Caudate nucleus (tissue), 63 donors: ENCODE measurements at places on chromosomes 1 and 21.

- DNase-seq: no peak
These were observed 28.7 kb upstream of the DISP1 start for GRCh38 chr1:222786121-222786520.

GRCh38 chr21:44492567-44493385 is 37.5 kb downstream of the LRRC3 start:
- DNase-seq: no peak

- no peak for DNase-seq
These were observed 1.8 kb downstream of the PTTG1IP start for GRCh38 chr21:44871576-44872269.

- no peak for DNase-seq
These were observed 244.2 kb downstream of the LMO4 start for GRCh38 chr1:87572891-87573290.

DNA sequence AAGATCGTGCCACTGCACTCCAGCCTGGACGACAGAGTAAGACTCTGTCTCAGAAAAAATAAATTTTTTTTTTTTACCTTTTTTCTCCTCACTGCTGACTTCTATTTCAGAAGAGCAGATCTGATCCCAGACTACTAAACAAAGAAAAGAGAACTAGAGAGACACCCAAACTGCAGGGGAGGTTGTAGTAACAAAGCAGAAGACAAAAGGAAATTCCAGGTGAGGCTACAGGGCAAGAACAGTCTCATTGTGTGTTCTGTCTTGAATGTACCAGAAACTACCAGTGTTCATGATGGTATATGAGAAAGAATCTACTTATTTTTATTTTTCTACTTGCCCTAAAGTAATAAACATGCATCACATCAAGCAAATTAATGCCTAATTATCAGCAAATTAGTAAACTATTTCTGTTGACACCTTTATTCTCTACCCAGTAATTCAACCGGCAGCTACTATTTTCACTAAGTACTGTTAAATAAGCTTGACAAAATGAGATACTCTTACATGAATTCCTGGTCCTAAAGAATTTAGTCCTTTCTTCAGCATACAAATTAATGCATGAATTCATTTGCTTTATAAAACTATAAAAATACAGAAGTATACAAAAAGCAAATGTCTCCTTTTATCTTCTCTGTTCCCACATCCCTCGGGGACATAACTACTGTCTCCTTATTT is 40.6 kb downstream of the ARID4B start:
- DNase-seq: no peak

DNA sequence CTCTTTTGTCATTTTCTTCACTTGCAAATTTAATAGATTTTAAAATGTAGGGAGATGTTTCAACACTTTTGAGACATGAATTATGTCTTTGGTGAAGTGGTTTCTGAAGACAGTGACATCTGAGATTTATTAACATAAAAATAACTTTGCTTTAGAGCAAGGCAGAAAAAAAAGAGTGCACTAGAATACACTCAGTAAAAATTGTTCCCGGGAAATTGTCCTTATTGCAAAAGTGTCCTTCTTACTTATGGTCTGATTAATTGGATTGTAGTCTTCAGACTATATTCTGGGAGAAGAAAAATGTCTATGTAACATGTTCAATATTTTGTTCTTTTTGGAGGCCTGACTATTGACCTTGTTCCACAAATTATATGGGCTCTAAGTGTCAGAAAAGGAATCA is 468.5 kb downstream of the NCAM2 start:
- DNase-seq: no peak

DNA sequence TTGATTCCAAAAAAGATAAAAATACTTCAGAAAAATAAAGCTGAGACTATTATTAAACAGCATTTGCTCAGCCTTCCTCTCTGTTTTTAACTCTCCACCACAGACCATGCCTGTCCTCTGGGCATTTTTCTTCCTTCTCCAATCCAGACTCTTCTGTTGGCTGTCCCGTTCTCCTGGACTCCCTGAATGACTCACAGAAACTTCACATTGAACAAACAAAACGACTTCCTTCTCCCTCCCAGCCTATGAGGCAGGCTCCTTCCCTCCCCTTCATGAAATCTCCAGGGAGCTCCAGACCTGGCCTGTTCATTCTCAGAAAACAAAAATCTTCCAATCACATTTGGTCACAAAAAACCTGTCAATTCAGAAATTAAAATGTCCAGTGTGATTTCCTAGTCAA is 421.3 kb downstream of the NPHP4 start:
- no peak for DNase-seq

GRCh38 chr1:198499588-198499987 is 40.9 kb downstream of the ATP6V1G3 start:
- no peak for DNase-seq

- DNase-seq: no peak
These were observed 100.8 kb downstream of the DMRTB1 start for GRCh38 chr1:53559854-53560580.

DNA sequence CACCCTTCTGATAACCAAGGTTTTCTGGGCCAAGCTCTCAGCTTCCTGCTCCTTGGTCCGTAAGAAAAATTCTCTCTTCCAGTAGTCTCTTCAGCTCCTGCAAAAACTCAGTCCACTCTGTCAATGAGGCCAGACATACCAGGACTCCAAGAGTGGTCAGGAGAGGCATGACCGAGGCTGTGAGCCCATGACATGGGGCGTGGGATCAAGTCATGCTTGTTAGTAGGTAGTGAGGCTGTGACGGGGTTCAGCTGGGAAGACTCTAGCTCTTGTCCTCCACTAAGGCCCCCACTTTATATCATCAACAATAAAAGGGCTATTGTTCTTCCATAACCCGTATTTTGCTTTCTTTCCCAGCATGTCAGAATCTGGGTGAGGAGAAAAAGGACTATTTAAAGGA is 10.1 kb upstream of the HCRTR1 start:
- no peak for DNase-seq

- no peak for DNase-seq
These were observed 104.5 kb downstream of the KCNJ6 start for GRCh38 chr21:37811711-37812110.

GRCh38 chr21:15437883-15438282 is 291.9 kb upstream of the USP25 start:
- no peak for DNase-seq

DNA sequence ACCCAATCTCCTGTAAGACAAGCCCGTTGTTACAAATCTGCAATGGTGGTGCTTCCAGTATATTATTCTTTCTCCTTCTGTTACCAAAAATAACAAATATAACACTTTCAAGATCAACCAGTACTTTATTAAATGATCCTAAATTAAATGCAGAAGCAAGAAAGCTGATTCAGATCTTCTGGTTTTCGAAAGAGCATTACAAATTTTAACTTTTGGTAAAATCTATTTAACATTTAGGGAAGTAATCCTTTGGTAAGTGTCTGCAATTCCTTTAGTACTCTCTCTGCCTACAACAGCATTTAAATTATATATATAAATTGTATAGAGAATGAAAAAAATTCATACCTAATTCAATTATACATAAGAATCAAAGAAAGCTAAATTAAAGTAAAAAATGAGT is 198.6 kb upstream of the HMCN1 start:
- DNase-seq: no peak

- DNase-seq: no peak
These were observed 366.3 kb downstream of the HHAT start for GRCh38 chr1:210695026-210695425.

DNA sequence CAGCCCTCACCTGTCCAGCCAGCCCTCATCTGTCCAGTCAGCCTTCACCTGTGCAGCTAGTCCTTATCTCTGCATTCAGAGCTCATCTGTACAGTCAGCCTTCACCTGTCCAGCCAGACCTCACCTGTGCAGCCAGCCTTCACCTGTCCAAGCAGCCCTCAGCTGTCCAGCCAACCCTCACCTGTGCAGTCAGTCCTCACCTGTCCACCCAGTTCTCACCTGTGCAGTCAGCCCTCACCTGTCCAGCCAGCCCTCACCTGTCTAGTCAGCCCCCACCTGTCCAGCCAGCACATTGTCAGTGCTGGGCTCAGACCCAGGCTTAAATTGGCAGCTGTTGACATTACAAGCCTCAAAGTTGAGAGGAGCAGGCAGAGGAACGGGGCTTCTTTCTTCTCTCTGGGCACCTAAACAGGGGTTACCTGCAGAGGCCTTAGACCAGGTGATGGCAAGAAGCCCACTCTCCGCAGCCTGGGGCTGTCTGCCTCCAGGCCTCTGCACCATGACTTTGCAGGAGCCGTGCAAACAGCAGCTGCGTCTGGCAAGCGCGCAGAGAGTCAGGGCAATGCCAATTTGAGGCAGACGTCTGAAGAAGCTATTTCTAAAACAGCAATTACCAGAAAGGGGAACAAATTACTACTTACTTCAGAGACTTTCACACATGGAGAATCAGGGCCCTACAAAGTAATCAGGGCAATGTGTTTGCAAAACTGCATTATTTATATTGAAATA is 506.1 kb downstream of the NPHP4 start:
- no peak for DNase-seq

- no peak for DNase-seq
These were observed 240.9 kb downstream of the KIF26B start for GRCh38 chr1:245395680-245396079.

GRCh38 chr1:170436928-170437327 is 95.0 kb upstream of the GORAB start:
- DNase-seq: no peak

DNA sequence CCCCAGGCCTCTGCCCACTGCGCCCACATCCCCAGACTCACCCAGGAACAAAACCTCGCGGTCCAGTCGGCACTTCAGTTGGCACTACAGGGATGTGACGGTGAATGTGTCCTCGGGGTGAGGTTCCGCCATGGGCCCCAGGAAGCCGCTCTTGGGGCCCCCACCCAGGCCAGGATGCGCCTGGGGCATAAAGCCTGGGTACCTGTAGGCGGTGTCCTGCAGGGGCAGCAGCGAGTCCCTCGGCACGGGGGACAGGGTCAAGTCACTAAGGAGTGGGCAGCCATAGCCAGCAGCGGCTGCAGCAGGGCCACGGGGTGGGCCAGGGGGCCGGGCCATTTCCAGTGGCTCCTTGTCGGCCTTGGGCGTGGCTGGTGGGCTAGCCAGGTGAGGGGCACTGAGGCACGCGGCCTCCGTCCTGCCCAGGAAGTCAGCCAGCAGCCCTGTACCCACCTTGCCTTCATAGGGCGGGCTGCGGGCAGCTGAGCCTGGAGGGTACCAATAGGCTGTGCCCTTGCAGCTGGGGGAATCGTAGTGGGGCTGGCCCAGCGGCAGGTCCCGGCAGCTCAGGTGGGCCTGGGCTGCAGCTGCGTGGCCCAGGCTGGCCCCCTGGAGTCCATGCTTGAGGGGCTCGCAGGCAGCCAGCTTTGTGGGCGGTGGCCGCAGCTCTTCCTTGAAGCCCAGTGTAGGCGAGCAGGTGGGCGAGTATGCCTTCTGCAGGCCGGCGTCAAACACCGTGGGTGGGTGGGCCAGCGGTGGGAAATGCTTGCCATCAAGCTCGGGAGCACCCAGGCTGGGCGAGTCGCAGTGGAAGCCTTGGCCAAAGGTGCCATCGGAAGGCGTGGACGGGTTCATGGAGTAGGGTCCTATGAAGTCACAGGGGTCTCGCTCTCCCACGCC is 56.5 kb downstream of the AHDC1 start:
- no peak for DNase-seq

DNA sequence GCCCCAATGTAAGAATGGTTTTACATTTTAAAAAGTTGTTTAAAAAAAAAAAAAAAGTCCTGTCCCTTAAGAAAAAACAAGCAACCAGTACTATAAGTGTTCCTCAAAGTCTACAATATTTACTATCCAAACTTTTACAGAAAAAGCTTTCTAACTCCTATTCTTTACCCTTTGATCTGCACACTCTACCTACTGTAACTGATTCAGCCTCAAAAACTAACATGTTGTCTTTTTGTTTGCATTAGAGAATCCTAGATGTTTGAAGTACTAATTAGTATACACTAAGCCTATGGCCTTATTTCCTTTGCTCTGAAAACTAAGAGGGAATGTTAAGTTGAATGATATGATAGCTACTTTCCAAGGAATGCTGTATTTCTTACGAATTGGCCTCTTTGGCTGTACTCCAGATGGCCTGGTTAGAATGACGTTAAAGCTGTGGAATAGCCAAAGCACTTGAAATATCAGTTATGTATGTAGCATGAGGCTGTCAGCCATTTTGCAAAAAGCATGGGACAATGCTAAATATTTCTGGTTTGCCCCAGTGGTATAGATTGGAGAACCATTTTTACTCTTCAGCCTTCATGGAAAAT is 234.8 kb downstream of the GPR52 start:
- no peak for DNase-seq

DNA sequence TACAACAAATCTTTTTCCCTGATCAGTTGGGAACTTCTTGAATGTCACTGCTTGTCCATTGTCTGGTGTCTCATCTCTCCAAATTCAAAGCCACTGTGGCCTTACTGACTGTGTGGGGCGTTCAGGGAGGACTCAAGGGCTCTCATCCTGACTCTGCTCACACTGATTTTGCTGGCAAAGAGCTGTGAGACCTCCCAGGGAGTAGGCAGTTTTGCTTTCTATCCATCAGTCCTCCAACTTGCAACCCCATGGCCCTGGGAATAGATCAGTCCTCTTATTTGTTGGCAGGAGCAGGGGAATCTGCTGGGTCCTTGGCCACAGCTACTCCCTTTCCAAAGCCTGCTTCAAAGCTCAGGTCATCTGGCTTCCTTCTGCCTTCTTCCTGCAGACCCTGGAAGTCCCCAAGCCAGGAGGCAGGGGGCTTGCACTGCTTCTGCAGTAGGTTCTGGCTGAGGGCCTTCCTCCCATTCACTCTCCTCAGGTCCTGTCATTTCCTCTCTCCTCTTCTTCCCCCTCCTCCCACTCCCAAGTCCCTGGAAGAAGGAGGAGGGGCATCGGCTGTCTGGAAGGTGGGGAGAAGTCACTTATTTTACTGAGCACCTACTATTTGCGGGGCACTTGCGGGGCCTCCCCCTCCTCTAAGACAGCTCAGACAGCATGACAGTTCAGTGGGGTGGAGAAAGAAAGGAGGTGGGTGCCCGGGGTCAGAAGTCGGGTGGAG is 876 bp upstream of the NAV1 start:
- no peak for DNase-seq

- no peak for DNase-seq
These were observed 10.4 kb upstream of the PPT1 start for GRCh38 chr1:40107290-40107959.

- DNase-seq: no peak
These were observed 355.8 kb upstream of the LYPLAL1 start for GRCh38 chr1:218817691-218818465.

DNA sequence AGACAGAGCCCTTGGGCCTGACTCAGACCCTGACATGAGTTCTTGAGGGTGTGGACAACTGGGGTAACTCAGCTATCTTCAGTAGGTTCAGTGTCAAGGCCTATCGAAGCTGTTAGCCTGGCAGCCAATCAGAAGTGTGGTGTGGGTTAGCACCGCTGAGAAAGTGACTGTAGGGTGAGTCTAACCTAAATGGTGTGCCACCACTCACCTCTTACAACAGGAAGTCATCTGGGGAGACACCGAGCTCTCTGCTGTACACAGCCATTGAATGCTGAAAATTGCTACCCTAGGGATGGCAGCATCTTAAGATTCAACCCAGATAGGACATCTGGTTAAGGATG is 44.6 kb downstream of the RASSF5 start:
- no peak for DNase-seq

- no peak for DNase-seq
These were observed 70.2 kb downstream of the ESRRG start for GRCh38 chr1:216653001-216653400.

DNA sequence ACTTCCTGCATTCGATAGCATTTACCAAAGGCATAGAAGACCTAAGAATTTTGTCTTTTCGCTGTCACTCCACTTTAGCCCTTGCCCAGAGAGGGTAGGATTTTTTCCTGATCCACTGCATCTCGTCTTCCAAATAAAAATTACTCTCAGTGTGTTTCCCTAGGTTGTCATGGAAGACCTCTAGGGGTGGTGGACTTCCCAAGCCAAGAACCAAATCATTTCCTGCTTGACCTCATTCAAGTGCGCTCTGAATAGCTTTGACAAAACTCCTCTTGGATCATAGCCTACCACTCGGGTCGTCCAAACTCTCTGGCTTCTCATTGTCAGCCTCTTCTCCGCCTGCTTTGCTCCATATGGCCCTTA is 431 bp upstream of the C1orf52 start:
- DNase-seq: no peak
